ENCODE measurements at places on chromosomes 12 and 14.
A peak's percentile ranks its signal among the peaks of the same experiment; 100 is the strongest.

DNA sequence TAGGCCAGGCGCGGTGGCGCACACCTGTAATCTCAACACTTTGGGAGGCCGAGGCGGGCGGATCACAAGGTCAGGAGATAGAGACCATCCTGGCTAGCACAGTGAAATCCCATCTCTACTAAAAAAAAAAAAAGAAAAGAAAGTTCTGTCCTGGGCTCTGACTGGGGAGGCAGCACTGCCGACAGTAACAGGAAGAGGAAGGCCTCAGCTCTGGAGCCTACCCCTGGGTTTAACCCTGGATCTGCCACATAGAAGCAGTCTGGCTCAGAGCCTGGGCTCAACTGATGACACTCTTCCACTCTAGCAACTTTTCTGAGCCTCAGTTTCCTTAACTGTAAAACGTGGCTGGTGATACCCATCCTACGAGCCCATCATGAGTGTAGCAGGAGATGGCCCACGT is 60.5 kb downstream of the ACTN1 start:
- DNase-seq: no peak

- DNase-seq: no peak
Measured at GRCh38 chr14:34081101-34081575, 130.3 kb upstream of the EGLN3 start.

- no peak for DNase-seq
Measured at GRCh38 chr12:115417610-115418009, 733.6 kb upstream of the TBX3 start.

- DNase-seq: no peak
Measured at GRCh38 chr14:96889091-96889490, 91.9 kb downstream of the VRK1 start.

DNA sequence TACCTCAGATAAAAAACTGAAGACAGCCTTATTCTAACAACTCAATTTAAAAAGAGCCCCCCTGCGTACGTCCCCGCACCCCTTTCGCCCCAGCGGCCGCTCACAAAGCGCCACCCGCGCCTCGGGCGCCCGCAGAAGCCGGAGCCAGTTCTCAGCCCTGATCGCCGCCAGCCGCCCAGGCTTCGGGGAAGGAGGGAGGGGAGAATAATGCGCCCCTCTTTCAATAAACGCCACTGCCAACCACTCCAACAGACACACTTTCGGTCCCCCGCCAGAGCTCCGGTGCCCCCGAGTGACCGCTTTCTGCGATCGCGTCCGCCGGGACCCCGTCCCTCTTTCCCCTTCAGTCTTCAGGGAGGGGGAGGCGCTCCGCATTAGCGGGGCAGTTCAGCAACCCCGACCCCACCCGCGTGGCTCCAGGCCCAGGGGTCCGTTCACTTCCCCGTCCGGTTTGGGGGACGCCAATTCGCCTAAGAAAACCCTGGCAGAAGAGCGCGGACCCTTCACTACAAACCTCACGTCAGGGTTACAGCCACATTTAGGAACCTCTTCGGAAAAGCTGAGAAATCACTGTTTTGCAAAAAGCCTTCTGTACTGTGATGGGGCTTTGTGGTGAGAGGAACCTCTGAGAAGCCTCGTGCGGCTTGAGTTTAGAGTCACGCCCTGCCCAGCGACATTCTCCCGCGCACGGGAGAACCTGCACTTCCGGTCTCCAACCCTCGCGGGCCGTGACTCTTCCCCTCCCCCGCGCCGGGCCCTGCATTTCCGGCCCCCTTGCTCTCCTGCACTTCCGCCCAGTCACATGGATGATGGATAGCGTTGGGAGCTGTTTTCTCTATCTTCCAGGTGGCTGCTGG is 18.7 kb downstream of the FOXG1 start:
- DNase-seq: no peak

GRCh38 chr14:60151715-60152114 is 13.5 kb downstream of the DHRS7 start:
- DNase-seq: peak; percentile 83

DNA sequence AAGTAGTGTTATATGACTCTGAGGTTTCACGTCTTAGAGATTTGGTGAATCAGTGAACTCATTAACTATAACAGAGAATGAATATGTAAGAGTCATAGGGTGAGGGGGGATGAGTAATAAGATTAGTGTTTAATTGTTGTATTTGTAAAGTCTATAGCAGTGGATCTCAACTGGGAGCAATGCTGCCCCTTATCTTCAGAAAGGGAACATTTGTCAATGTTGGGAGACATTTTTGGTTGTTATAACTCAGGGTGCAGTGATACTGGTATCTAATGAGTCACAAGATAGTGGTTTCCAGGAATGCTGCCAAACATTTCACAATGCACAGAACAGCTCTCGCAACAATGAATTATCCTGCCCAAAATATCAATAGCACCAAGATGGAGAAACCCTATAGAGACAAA is 1193.7 kb downstream of the GALC start:
- DNase-seq: peak; percentile 78

All from RWPE1 (cell line).